Stimulated activated CD4-positive, alpha-beta T cell treated with anti-CD3 and anti-CD28 coated beads, Interleukin-1b, Interleukin-23, amount 100 ng/mL, for 1 hour (primary cell): ENCODE measurements at places on chromosomes 6 and 20.

DNA sequence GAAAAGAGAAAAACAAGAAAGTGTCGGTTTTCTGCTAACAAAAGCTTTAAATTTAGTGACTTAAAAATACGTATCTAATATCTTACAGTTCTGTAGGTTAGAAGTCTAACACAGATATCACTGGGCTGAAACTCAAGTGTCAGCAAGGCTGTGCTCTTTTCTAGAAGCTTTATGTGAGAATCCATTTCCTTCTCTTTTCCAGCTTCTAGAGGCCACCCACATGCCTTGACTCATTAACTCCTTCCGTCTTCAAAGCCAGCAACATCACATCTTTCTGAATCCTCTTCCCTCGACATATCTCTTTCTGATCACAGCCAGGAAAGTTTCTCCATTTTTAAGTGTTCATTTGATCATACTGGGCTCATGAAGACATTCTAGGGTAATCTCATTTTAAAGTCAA is 262.0 kb downstream of the MAFB start:
- DNase-seq = no peak

GRCh38 chr20:23519556-23519955 is 28.6 kb downstream of the CST8 start:
- DNase-seq = no peak

DNA sequence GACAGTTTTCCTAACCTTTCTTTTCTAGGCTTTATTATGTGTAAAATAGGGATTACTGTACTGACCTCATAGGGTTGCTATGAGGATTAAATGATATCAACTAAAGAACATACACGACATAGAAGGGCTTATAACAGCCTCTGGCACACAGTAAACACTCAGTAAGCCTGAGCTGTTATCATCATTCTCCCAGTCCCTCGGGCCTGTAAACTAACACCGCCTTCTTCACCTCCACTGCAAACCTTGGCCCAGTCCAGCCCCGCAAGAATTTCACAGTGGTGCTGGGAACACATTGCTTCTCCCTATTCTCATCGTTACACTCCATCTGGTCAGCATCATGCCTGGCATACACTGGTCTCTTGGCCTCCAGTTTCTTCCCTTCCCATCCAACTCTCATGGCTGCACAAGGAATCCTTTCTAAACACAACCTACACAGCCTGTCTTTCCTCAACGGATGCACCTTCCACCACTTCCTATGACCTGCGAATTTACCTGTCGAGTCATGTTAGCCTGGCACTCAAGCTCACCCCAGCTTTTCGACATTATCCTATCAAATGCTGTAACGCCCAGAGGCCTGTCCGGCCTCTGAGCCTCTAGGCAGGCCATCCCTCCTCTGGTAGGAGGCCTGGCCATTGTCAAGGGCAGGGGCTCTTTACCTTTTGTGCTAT is 92.1 kb downstream of the FYN start:
- DNase-seq = no peak

DNA sequence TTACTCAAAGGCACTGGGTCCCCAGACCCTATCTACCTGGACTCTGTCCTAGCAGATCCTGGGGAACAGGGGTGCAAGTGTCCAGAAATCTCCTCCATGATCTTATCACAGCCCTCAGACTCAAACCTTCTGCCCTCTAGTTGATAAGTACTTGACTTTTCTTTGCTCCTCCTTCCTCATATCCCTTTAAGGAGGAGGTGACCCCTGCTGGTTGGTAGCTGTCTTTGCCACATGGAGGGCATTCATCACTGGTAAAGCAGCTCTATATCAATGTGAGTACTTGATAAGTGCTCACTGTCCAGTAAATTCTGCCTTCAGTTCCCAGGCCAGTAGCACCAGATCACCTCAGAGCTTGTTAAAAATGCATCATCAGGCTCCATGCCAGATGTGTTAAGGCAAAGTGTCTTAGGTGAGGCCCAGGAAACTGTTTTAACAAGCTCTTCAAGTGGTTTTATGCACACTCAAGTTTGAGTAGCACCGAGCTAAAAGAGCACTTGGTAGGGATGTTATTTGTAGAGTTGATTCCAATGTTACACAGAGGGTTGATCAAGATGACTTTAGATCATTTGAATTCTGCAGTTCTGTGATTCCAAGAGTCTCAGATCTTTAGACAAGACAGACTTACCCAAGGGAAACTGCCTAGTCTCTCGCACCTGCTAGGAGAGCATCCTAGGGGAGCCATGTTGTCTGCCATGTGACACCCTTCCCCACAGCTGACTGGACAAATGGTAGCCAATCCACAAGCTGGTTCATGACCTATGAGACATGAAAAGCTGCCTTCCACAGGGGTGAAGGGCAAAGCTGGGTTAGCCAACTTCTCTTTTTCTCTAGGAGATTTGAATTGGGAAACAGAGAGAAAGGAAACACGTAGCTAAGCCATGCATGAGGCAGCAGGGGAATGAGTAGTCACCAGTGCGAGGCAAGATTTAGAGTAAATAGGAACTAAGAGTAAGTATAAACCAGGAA is 18.6 kb downstream of the TREML2 start:
- no peak for DNase-seq

GRCh38 chr6:149891259-149891658 is 6.7 kb downstream of the RAET1E start:
- no peak for DNase-seq

DNA sequence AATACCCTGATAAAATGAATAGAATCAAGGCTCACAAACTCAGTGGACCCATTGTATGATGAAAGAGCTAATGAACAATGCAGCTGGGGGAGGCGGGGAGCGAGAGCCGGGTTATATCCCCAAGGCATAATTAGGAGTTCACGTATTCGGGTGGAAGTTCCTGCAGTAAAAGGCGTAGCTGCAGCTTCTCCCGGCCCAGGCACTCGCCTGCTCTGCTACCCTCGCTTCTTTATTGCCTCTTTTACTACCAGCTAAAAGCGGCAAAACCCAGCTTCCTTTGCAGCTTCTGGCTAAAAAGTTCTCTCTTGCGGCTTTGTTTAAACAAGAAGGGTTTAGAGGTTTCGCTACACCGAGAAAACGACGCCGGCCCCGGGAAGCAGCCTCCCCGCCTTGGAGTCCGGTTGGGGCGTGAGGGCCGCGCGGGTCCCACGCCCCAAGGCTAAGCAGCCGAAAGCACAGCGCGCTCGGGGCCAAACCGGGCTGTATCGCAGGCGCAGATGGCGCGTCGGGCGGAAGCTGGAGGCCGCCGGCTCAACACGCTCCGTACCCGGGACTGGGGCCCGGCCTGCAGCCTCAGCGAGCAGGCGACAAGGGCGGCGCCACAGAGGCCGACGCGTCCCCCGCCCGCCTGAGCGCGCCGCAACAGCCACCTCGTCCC is 1.6 kb downstream of the ZBTB2 start:
- DNase-seq = no peak

DNA sequence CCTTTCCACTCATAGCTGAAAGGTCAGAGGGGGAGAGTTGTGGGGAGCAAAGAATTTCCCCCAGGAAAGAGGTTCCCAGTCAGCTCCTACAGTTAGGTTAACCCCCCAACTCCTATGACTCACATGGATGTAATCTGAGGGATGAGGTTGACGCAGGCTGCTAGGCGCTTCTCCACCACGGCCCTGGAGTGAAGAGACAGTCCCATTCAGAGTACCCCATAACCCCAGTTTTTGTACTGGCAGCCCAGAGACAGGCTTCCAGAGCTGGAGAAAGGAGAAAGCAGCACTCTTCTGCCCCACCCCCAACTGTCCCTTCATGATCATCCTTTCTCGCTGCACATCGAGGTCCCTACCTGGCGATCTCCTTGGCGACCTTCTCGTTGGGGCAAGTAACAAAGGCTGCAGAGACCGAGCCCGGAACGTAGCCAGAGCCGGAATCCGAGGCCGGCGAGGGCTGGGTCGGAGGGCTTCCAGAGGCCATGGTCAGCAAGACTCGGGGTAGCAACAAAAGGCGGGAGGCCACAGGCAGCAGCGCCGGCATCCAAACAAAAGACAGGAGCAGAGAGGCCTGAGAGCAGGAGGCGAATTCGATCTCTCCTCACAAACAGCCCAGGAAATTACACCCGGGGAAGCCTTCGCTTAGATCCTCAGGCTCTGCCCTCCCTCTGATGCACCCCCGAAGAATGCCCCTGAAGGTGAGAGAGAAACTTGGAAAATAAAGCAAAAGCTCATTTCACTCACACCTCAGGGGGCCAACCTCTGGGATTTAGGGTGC is 592 bp downstream of the CUTA start:
- DNase-seq = no peak
